ENCODE measurements at places on chromosomes 3 and 15.
A peak's percentile ranks its signal among the peaks of the same experiment; 100 is the strongest.

DNA sequence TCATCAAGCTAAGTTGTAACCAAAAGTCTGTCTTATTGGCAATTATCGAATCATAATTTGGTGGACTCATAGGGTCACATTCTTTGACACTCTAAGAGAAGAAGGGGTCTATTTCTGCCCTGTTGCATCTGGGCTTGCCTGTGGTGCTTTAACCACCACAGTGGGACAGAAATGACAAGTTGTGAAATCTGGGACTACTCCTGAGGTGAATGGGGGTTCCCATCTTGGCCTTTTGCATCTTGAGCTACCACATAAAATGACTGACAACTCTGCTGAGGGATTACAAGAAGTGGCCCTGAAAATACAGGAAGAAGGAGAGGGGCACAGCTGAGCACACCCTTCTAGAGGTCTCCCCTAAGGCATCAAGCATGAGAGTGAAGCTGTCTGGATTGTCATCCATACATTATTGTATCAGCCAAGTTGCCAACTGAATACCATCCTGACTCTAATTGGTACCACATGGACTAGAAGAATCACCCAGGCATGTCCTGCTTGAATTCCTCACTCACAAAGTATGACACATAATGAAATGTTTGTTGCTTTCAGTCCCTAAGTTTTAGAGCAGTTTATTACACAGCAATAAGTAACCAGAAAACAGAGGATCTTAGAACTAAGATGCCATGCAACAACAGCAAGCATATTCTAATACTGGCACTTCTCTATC lies 306.5 kb downstream of the ROBO1 start:
- no peak for DNase-seq

DNA sequence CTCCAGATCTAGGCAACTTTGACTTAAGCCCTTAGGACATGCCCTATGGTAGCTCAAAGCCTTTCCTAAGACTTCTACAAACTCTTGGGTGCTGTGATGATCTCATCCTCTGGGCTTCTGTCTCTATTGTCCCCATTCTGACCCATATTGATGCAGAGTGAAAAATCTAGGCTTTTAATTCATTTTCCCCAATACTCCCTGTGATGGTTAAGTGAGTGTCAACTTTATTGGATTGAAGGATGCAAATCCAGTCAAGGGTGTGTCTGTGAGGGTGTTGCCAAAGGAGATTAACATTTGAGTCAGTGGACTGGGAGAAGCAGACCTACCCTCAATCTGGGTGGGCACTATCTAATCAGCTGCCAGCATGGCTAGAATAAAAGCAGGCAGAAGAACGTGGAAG lies 97.3 kb upstream of the NUDT16 start:
- DNase-seq, result no peak

DNA sequence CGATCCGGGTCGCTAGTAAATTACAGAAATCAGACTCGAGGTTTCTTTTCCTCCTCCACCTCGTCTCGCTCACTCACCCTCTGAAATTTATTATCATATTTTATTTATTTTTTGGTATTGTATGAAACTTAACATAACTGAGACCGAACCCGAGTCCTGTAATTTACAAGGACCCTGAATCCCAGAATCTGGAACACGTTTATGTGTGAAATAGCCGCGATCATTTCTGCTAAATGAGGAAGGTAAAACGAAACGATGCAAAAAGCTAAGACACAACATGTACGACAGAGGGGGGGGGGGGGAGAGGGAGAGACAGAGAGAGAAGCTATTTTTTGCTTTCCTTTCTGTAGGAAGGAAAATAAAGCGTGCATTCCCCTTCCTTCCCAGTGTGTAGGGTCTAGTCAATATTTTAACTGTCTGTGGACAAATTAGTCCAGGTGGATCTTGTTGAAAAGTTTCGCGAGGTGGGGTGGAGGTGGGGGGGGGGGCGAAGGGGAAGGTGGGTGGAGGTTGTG lies 1.6 kb downstream of the BBX start:
- no peak for DNase-seq

GRCh38 chr15:66293419-66294156 lies at the start of gene DIS3L:
Gene DIS3L (plus strand): TSS chr15:66293568. CDS start chr15:66293597, 29 bp downstream.
- DNase-seq, result peak; percentile 32

GRCh38 chr3:100022506-100022905 lies 91.8 kb downstream of the FILIP1L start:
- no peak for DNase-seq

DNA sequence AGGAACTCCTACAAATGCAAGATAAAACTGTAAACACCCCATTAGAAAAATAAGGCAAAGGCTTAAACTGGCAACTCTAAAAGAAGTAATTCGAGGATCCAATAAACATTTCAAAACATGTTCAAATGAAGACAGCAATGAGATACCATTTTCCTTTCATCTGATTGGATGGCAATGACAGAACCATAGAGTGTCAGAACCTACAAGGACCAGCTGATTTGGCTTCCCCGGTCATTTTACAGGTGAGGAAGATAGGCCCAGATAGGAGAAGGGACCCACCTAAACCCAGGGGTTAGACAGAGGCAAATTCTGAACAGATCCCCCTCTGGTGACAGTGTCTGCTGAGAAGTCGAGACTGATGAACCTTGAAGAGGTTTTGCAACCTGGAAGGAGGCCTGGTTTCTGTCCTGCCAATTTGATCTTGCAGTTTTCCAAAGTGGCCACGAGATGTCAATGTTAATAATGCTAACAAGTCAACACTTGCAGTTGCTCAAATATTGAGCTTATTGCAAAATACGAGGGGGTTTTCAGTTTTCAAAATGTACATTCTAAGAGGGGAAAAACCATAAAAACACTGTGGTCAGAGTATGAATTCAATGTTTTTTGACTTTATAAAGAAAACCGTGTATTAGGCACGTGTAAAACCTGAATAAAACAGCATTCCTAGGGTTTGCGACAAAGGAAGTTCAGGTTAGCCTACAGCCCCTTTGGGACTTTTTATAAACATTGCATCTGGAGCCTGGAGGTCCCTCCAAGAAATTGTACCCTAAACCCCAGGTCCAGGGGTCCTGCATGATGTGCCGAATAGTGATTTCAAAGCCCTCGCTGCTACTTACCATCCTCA lies 21.5 kb downstream of the CFAP161 start:
- no peak for DNase-seq

- DNase-seq, result no peak
Measured at GRCh38 chr15:39969002-39969394, 35.1 kb downstream of the EIF2AK4 start.

All from stimulated activated CD8-positive, alpha-beta memory T cell treated with anti-CD3 and anti-CD28 coated beads, Interleukin-4, amount 100 ng/mL, for 1 hour (primary cell).